ENCODE measurements at places on chromosomes 2 and 18.

DNA sequence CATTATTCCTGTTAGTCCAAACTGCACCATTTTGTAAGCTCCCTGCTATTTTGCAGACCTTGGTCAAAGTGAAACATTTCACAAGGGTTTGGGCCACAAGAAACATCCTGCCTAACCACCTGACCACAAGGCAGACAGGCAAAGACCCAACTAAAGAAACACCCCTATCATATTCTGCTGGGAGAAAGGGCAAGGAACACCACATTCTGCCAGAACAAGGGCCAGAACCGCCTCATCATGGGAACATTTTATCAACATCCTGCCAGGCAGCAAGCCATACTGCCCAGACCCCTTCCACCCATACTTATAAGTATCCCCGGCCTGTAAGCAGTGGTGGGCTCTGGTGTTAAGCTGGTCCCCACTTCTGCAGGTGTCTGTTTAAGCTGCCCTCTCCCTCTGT, 12.0 kb upstream of the RAB31 start:
- no peak for DNase-seq

- DNase-seq: no peak
Observed at GRCh38 chr2:165109915-165110314, 93.9 kb downstream of the SCN3A start.

DNA sequence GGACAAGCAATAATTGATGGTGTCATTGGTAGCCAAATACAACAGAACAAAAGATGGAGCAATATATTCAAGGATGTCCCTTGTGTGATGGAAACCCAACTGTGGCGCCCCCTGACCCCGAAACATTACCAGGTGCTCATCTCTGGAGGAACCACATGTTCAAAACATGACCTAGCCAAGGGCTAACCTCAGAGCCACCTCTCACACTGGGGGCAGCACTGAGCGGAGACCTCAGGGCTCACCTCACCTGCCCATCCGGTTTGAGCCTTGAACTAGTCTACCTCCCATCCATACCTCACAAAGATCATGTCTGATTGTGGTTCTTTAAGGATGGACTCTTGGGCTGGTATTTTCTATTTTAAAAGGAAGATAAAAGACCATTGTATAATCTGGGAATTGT, 314.4 kb upstream of the CDH7 start:
- DNase-seq: no peak

GRCh38 chr18:1438458-1438910, 533.8 kb downstream of the ADCYAP1 start:
- DNase-seq: no peak

GRCh38 chr2:229270551-229271410, at the start of gene PID1:
PID1 (minus strand) TSS chr2:229271287; CDS start chr2:229271043, 244 bp downstream.
- DNase-seq: no peak

GRCh38 chr2:203461746-203462145, 73.4 kb downstream of the RAPH1 start:
- DNase-seq: no peak

DNA sequence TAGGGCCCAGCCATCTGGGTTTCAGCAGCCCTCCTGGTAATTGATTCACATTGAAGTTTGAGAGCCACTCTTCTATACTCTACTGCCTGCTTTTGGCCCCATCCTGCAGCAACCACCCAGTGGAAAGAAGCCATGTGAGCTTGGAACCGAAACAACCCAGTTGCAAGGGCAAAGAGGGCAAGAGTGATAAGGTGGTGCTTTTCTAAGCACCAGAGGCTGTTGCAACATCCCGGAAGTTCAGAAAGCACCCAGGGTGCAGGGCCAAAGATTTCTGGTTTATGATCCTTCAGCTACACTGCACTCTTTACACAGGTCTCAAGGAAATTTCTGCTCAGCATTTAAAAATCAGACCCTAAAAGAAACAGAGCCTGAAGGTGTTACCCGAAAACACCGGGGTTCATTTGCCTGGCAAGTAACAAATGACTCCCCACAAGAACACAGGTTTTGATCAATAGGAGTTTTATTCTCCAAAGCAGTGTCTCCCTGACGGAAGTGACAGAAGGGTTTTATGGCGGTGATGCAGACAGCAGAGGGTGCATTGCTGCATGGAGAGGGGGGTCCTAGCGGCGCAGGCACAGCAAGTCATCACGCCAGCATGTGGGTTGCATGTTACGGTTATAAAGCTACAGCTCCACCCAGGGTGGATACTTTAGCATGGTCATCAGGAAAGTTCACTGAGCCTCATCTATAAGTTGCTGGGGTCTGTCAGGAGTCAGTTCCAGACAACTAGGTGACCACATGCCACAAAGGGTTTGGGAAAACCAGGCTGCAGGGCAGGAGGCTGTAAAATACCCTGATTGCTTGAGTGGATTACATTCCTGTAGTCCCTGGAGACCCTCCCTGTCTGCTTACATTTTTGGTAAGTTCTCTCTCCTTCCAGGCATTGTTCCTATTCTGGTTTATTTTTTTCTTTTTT, 28.8 kb upstream of the TMEM37 start:
- DNase-seq: no peak

GRCh38 chr2:88471083-88471942, 18.8 kb upstream of the FOXI3 start:
- no peak for DNase-seq

GRCh38 chr2:225070811-225071210, 28.5 kb upstream of the DOCK10 start:
- DNase-seq: no peak

GRCh38 chr2:227829337-227829736, 15.7 kb downstream of the CCL20 start:
- DNase-seq: no peak

DNA sequence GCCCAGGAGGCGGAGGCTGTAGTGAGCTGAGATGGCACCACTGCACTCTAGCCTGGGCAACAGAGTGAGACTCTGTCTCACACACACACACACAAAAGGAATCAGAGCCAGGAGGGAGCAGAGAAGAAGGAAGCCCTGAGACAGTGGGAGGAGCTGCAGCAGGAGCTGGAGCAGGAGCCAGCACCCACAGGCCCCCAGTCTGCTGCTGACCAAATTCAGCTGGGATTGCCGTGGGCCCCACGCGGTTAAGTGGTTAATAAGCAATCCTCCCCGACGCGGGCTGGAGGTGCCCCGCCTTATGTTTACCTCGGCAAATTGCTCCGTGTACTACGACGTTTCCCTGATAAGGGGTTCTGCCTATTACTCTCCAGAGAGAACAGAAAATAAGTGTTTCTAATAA, 265.3 kb downstream of the TWIST2 start:
- no peak for DNase-seq

- no peak for DNase-seq
Observed at GRCh38 chr2:45851111-45851510, 199.6 kb downstream of the PRKCE start.

GRCh38 chr2:128472789-128473174, 154.1 kb upstream of the HS6ST1 start:
- no peak for DNase-seq

DNA sequence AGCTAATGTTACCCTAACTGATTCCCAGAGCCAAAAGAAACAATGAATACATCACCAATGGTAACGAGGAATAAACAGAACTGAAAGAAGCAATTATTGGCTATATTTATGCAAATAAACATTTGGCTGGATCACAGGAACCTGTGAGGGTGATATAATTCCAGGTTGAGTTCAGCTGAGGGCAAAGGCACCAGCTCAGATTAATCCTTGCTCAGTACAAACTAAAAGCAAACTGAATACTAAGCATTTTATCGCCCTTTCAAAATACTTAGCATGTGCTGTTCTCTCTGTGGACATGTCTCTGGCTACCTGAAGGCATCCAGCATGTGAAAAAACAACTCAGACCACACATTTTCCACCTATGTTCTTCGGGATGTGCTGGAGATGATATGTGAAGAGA, 791.7 kb downstream of the METTL4 start:
- no peak for DNase-seq

GRCh38 chr2:38185012-38185491, 109.1 kb upstream of the CYP1B1 start:
- peak; percentile 7 for DNase-seq

- no peak for DNase-seq
Observed at GRCh38 chr2:17470855-17471641, 47.2 kb downstream of the RAD51AP2 start.

DNA sequence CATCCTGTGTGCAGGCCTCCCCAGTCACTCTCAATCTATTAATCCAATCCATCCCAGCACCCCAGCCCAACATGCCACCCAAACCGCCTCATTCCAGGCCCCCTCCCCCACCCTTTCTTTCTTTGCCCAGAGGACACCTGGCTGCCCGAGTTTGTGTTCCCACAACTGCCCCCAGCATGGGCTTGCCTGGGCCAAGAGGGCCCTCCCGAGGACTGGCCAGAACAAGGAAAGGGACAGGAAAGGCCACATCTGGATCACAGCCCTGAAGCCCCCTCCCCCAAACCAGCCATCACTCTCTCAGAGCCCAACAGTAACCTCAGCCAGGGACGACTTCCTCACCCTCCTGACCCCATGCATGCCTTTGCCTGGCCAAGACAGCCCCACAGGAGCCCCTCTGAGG, 1.2 kb downstream of the TNS1 start:
- no peak for DNase-seq

DNA sequence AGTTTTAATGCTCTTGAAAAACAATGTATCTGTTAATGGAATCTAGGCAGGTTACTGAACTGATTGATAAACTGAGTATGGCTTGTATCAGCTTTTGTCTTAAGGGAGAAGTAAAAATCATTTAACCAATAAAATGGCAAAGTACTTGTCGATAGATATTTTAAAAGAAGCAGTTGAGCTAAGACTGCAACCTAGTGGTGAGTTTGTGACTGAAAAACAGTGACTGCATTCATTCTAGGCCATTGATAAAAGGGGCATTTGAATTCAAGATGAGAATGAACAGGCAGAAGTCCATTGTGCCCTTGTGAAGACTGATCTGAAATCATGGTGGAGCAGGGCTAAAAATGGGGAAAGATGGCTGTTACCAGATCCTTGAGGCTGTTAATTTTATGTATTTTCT, 59.4 kb upstream of the MSTN start:
- DNase-seq: peak; percentile 21
